ENCODE measurements at places on chromosomes 5 and 9.

GRCh38 chr5:35924122-35924949 is 14.1 kb downstream of the CAPSL start:
- DNase-seq: peak; percentile 86

GRCh38 chr5:14714706-14715105 is 50.2 kb downstream of the OTULIN start:
- DNase-seq: no peak

GRCh38 chr5:170297589-170298462 is at the start of gene LCP2:
LCP2 (minus strand) TSS chr5:170297777; CDS start chr5:170297611, 166 bp downstream.
- DNase-seq: no peak

DNA sequence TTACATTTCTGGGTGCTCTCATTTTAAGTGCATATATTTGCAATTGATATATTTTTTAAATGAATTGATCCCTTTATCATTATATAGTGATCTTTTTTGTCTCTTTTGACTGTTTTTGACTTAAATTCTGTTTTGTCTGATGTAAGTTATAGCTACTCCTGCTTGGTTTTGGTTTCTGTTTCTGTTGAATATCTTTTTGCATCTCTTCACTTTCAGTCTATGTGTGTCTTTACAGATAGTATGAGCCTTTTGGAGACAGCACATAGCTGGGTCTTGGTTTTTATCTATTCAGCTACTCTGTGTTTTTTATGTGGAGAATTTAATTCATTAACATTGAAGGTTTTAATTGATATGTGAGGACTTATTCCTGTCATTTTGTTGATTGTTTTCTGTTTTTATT is 311.3 kb downstream of the SPATA31D1 start:
- DNase-seq: no peak

DNA sequence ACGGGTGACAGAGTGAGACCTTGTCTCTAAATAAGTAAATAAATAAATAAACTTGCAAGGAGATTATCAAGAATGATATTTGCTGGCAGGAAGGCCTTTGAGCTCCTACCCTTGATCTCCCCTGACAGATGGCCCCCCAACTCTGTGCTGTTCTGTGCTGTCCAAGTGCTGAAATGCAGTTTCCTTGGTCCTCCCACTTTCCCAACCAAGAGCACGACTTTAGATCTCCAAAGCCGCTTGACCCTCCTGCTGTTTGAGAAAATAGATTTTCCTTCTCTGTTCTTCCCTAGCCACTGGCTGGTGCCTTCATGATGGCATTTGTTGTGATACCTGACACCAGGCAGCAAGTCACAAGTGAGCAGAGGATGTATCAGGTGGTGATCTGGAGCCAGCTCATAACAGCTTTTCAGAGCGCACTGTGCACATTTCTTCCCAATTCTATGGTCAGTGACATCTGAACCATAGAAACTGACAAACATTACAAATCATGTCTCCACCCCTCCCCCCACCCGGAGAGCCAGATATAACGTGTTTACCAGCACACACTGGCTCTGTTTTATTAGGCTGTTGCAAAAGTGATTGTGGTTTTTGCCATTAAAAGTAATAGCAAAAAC is 80.0 kb upstream of the PUM3 start:
- no peak for DNase-seq

DNA sequence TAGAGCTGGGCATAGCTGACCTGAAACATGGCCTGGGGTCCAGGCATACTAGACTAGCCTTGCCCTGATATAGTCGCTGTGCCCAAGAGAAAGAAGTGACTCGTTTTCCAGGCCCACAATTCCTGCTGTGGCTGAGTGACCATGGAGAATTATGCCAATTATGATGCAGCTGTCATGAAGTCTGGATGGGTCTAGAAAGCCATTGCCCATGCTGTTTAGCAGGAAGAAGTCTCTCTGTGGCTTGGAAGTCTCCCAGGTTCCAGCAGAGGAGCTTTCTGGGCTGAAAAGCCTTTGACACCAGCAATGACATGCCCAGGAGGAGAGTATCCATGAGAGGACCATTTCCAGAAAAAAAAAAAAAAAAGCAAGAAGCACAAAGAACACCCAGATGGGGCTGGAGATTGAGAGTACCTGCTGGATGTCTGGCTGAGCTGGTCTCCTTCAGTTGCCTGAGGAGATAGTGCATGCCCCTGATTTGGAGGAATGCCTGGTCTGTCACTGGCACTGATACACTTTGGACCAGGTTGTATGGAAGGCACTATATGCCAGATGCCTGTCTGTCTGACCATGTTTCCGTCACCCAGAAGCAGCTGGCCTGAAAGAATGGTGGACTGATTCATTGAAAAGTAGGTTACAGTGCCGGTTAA is 128.0 kb upstream of the EPB41L4A start:
- no peak for DNase-seq

DNA sequence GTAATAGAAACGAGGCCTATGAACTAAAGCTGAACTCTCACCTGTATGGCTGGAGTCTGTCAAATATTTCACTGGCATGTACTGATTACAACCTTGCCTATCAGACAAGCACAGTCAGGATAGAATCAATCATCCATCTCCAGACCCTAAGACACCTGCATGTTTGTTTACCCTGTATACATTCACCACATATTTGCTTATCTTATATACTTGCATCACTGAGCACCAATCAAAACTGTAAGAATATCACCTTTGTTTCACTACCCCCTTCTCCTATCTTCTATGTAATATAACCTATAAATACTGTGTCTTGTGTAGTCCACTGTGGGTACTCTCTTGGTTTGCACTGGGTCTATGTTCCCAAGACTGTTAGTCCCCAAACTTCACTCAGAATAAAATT is 1085.7 kb downstream of the TAF11L14 start:
- DNase-seq: no peak

- no peak for DNase-seq
These were observed 185.2 kb downstream of the CCDC171 start for GRCh38 chr9:15738011-15738410.

GRCh38 chr9:91951944-91952520 is 2.0 kb upstream of the ROR2 start:
- DNase-seq: no peak

DNA sequence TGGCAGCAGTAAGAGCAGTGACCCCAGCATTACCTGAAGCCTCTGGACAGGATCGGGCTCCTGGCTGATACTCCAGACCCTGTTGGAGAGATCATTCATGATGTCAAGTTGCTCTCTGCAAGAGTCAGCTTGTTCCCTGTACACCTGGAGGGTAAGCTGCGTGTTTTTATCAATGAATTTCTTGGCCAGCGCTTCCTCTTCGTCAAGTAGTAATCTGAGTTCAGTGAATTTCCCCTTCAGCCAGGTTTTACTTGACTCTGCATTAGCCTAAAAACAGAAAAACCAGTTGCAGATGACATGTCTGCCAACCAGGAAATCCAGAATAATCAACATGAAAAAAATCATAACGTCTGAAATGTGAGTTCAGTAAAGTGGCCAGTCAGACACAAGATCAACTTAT is 19.1 kb downstream of the TRIM14 start:
- no peak for DNase-seq

DNA sequence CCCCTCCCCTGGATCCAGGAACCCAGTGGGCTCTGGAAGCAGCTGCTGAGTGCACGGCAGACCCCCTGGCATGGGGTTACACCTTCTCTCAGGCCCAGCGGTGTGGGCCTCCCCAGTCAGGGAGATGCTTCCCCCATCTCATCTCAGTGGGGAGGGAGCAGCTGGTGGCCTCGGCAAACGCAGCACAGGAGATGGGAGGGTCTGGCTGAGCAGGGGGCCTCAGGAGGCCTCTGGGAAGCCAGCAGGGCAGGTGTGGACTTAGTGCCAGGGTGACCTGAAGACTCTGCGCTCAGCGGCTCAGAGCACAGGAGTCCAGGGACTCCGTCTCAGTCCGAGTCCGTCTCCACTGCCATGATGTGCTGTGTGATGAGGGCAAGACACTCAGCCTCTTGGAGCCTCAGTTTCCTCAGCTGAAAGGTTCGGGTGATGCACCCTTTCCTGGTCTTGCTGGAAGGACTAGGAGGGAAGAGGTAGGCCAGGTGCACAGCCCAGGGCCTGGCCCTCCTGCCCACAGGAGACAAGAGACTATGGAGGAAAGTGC is 100.6 kb downstream of the GTF3C4 start:
- no peak for DNase-seq

DNA sequence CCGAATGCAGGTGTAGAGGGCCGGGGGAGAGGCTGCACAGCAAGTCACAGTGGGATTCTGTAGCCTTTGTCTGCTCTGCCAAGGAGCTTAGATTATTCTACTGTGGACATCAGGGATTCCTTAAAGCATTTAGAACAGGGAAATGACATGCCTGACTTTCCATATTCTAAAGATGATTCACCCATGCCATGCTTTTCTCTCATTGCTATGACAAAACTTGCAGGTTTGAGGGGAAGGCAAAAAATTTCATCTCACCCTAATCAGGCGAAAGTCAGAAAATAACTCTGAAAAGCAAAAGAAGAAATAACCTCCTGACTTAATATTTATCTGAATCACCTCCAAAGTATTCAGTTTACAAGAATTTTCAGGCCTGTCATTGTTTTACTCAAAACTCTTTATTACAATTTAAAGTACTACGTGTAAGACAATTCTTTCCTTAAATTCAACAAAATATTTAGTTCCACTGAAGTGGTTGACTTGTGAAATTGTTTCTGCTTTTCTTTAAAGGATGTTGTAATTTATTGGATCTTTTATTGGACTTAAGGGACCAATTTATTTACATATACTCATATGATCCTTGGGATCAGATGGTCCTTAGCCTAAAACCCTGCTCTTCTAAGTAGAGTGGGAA is 30.0 kb upstream of the GAS1 start:
- peak; percentile 55 for DNase-seq

GRCh38 chr9:117034866-117035265 is 347.8 kb downstream of the TRIM32 start:
- DNase-seq: no peak

DNA sequence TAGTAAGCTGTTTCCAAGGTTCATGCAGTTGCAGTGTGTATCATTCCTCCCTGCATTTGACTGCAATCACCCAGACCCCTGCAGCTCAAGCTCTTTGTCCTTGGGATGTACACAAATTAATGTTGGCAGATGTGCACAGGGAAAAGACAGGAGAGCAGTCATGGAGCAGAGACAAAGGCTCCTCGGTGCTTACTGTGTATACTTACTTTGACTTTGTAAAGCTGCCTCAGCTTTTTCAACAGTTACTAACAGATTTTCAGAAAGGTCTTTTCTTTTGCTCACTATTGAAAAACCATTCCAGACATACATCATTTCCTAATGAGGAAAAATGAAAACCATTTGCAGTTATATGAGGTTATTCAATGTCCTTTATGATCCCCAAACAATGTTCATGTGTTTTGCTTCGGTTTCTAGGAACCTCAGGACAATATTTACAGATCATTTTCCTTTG is 124.9 kb downstream of the TTC39B start:
- DNase-seq: no peak

GRCh38 chr5:82365026-82365425 is 86.9 kb upstream of the RPS23 start:
- no peak for DNase-seq

- no peak for DNase-seq
These were observed 270.7 kb downstream of the PDE4D start for GRCh38 chr5:59622848-59623247.

DNA sequence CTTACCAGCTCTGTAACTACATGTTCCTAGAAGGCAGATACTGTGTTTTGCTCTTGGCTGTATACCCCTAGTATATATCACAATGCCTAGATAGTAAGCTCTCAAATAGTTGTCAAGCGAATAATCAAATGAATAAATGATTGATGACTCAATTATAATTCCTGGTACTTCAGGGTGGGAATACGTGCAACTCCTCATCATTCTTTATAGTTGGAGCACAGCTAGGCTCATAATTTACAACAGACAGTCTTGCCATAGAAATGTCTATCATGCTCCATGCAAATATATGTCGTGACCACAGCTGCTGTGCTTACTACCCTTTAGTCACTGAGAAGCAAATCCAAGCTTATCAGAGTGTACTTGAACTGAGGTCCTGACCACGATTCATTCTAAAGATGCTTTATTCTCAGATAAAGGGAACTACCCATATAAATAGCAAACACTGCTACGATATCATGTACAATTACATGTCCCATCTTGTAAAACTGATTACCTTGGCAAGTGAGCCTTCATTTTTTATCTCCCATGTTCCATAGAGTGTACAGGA is 52.1 kb downstream of the STRBP start:
- DNase-seq: no peak

DNA sequence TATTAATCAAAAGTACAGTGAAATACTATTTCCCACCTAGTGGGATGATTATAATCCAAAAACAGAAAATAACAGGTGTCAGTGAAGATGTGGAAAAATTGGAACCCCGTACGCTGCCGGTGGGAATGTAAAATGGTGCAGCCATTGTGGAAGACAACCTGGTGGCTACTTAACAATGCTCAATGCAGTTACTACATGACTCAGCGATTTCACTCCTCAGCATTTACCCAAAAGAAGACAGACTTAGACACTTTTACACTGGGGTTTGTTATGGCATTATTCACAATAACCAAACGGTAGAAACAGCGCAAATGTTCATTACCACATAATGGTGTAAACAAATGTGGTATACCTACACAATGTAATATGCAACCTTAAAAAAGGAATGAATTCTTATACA is 23.9 kb downstream of the SECISBP2 start:
- DNase-seq: no peak

DNA sequence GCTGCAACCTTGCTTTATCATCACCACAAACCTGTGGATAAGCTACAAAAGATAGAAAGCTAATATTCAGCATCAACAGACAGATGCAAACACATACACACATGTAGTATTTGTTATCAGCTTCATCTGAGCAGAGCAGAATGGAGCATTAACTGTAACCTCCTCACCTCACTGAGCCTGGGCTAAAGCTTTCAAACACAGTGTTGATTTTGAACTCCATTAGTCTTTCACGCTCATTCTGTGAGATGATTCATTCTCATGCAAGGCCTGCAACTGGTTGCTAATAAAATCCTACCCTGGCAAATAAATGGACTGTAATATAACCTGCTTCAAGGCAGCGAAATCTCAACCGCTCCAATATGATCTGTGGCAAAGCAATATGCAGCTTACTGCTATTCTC is 1360.6 kb upstream of the ACO1 start:
- DNase-seq: no peak

DNA sequence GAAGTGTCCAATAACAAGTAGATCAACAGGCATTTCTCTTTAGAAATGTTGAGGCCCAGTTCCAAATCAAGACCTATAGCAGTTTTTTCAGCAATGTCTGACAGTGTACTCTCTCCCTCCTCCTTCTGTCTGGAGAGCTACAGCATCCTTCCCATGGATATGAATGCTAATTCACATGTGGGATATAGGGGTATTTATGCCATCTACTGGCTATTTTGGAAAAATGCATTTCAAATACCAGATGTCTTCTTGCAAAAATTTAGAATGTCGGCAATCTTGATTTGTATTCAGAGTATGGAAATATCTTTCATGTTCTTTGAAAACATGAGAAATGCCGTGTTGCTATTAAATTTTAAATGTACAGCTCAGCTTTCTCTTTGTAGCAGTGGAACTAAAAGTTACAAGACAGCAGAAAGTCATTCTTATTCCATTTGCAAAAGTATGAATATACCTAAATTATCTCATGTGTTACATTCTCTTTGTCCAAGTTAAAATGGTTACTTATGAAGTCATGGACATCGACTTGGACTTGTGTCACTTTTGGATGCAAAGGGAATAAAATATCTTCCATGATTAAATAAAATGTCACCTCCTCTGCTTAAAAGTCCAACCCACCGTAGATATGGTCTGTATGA is 647.8 kb downstream of the TAF11L14 start:
- peak; percentile 57 for DNase-seq

All from osteoblast (primary cell).